ENCODE measurements at places on chromosomes 11 and 22.

DNA sequence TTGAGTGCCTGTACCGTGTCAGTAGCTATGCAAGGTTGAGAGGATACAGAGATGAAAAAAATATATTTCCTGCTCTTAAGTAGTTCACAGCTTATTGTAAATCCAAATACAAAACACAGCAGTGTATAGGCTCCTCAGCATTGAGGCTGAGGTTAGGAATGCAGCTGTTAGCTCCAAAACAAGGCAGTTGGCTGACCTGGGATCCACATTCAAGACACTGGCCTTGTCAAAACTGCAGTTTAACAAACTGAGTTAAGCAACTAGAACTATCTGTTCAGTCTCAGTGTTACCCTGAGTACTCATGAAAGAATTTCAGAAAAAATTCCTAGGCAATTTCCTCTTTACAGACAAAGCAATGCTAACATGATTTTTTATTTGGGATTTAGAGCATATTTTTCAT is 42.8 kb downstream of the REXO2 start:
- no peak for DNase-seq

- no peak for DNase-seq
Observed at GRCh38 chr22:46067159-46068111, 82.9 kb upstream of the PPARA start.

DNA sequence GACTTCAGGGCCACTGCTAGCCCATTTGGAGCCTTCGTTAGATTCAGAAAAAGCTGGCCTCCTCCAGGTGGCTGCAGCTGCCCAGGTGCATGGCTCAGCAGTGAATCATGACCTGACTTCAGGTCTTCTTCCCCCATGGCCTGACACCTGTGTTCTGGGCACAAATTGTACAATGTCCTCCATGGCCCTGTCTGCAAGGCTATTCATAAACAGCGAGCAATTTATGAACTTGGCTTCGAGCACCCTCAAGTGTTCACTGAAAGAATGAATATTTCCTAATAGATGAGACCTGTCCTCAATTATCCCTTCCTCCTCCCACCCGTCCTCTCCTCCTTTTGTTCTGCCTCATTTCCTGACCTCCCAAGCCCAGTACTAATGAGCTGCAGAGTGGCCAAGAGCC is 12.2 kb upstream of the VPS37C start:
- DNase-seq, result no peak

DNA sequence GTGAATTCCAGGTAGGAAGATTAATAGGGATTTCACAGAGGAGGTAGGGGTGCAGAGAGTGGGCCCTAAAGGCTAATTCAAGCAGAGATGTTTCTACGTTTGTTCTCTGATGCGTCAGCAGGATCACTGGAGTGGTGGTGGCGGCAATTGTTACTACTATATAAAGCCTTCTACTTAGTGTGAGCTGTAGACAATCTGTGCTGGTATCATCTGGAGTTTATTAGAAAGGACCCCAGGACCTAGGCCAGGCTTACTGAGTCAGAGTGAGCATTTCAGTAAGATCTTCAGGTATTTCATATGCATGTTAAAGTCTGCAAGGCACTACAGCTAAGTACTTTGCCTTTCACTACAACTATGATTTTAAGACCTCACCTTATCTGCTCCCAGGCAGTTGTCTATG is 59.5 kb downstream of the USP35 start:
- no peak for DNase-seq

- DNase-seq, result no peak
Observed at GRCh38 chr11:67120456-67120855, 1.4 kb downstream of the KDM2A start.

DNA sequence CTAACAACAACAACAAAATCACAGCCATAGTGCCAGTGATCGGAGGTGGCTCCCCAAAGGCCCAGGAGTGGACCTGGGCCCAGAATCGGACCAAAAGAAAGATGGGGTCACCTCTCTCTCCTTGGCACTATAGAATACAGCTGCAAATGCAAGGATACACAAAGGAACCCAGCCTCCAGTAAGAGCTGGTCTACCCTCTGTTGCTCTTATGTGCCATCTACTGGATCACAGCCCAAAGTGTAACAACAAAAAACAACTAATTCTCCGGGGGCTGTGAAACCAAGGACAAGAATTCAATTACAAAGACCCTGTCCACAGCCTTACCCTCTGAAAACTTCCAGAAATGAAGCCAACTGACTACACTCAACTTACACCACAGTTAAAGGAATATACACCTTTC is 21.6 kb downstream of the OR8G5 start:
- DNase-seq, result no peak

GRCh38 chr11:71286701-71287643 is 34.6 kb upstream of the SHANK2 start:
- no peak for DNase-seq

DNA sequence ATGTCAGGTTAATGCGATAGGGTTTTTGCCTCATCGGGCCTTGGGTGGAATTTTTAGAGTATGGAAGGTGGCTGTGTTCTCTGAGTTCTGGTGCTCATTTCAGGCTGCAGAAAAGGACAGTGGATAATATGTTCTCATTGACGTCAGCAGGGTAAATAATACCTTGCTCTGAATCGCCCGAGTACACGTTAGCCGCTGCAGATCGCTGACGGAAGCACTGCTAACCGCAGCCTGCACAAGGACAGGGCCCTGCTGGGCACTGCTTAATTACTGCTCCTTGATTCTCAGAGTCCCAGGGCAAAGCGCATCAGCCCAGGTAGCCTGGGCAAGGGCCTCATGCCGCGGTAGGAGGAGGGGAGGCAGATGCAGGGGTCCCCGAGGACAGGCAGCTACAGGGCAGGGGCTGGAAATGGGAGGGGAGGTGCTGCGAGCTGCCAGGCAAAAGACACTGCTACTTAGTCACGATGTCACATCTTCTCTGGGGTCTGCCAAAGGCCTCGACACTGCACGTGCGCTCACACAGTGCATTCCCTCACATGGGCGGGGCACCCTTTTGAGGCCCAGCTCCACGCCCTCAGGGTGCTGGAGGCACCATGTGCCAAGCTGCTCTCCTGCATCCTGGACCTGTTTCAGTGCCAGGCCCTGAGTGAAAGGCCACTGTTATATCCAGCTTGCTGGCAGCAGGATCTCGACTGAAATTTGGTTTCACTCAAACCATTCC is 35.2 kb downstream of the PPP2R1B start:
- no peak for DNase-seq

- DNase-seq, result no peak
Observed at GRCh38 chr22:24506802-24507438, 11.8 kb downstream of the UPB1 start.

GRCh38 chr11:3163241-3163981 is 1.7 kb downstream of the OSBPL5 start:
- no peak for DNase-seq

- DNase-seq, result no peak
Observed at GRCh38 chr22:38435010-38435409, 20.0 kb downstream of the KCNJ4 start.

DNA sequence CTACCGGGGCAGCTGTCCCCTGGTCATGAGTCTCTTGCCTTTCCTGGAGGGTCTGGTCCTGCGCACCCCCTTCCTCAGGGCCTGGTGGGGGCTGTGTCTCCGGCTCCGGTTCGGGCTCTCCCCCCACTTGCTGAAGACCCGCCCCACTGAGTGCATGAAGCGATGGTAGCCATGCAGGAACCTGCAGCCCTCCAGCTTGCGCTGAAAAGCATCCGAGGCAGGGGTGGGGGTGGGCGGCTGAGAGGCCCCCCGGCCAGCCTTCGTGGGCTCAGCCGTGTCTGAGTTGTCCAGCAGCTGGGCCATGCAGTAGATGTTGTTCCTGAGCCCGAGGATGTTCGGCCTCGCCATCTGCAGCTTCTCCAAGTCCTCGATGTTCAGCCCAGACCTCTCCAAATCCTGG is 2.8 kb downstream of the OSM start:
- DNase-seq, result no peak

DNA sequence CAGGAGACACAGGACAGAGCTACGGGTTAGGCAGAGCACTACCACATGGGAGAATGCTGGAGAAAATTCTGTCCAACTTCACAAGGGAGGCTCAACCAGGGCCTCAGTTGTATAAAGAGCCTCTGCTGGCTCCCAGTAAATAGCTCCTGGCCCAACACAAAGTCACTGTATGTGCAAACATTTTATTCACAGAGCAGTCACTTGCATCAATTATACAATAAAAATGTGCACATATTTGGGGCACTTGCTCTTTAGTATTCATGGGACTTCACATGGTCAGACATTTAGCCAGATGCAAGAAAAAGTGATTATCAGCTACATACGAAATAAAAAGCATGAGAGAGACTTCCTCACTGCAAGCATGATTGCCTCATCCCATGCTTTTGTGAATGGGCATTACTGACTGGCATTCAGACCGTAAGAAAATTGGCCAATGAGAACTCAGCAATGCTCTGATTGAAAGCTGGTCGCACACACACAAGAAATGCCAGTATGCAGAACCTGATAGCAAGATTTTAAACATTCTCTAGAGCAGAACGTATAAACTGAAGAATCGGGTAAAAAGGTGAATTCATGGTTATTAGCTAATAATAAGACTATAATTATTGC is 39.4 kb downstream of the BLID start:
- no peak for DNase-seq

DNA sequence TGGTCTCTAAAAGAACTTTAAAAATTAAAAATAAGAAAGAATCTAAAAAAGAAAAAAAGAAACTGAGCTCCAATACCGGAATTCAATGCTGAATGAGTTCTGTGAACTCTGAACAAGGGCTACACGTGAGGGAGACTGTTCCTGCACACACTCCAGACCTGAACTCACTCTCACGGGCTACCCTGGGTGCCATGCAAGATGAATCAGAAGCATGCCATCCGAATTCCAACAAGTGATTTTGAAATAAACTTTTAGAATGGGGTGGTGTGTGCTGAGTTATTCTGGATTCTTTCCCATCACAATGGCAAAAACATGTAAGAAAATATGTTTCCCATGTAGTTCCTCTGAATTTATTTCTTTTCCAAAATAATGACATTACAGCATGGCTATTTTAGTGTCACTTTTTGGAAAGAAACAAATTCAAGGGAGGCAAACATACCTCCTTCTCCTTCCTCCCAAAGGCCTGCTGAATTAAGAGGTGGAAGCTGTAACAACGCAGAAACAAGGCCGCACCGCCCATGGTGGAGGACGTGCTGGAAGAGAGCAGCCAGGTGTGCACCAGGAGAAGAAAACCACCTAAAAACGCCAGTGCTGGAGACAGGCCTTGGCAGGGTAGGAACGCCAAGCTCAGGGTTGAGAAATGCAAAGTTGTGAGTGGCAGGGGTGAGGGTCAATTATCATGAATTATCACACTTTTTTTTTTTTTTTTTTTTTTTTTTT is 63.2 kb upstream of the ARFGAP3 start:
- no peak for DNase-seq

DNA sequence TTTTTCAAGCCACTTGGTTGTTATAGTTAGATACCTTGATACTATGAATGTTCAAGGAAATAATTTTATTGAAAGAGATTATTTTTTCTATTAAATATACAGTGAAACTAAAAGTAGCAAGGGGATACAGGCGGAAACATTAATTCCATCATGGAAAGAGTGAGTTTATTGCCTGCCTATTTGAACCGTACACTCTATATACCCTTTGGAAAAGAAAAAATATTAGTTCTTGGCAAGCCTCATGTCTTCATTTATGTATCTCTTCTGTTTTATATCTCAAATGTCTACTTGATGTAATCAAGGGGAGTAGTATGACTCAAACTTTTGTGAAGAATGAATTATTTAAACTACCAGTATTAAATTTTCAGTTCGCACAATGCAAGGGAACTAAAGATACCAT is 54.0 kb downstream of the GAS2 start:
- DNase-seq, result no peak

GRCh38 chr11:2293984-2294925 is 7.5 kb downstream of the C11orf21 start:
- DNase-seq, result no peak

DNA sequence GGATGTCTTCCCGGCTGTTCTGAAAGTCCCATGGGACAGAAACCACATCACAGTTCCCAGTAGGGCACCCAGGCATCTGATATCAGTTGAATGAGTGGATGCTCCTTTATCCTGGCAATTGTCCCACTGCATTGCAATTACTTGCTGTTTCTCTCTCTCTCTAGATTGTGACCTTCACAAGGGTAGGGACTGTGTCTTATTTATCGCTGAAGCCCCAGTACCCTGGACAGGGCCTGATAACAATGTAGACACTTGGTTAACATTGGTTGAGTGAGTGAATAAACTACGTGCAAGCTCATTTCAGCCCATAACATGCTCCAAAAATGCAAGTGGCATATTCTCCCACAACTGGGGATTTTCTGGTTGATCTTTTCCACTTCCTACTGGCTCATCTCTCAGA is 193.7 kb upstream of the NARS2 start:
- DNase-seq, result no peak

DNA sequence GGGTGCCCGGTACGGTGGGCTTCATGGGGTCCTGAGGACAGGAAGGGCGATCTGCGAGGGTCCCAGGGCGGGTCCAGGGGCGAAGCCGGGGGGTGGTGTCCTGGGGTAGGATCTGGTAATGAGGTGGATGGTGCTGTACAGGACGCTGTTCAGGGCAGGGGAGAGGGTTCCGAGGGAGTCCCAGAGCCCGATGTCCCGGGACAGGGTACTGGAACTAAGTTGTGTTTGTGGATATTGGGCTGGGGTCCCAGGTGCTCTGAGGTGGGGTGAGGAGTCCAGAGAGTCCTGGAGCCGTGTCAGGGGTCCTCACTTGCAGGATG is 426 bp downstream of the LZTR1 start:
- DNase-seq, result no peak

DNA sequence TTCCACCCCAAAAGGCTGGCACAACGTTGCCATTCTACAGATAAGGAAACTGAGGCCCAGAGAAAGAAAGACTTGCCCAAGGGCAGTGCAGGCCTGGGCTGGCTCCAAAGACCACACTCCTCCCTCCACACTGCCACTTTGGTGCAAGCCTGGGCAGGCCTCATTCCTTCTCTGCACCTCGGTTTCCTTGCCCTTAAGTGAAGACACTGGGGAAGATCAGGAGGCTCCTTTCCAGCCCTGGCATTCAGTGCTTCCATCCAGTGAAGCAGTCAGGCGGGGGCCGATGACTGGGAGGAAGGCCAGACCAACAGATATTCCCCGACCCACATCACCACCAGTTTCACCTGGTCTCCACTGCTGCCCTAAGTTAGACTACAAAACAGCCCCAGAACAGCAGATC is 18.3 kb upstream of the TCF20 start:
- DNase-seq, result no peak

DNA sequence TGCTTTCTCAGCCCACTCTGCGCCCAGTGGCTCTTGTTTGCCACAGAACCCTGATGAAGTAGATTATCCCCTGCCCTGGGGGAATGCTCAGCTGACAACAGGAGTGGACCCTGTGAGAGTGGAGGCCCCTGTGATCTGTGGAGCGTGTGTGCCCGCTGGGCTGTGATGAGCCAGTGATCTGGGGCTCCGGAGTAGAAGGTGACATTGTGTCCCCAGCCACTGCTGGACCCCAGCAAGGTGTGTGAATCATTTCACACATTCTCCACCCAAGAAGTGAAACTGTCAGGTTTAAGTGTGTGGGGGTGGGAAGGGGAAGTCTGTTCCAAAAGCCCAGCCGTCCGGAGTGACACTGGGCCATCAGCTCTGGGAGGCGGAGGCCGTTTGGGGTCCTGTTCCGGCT is 33.1 kb upstream of the GRAMD4 start:
- peak; percentile 85 for DNase-seq

GRCh38 chr11:36122671-36123070 is 166.6 kb downstream of the COMMD9 start:
- no peak for DNase-seq

Measured in GM10248 (cell line).